CD8-positive, alpha-beta memory T cell (primary cell): ENCODE measurements at places on chromosomes 13 and 19.

DNA sequence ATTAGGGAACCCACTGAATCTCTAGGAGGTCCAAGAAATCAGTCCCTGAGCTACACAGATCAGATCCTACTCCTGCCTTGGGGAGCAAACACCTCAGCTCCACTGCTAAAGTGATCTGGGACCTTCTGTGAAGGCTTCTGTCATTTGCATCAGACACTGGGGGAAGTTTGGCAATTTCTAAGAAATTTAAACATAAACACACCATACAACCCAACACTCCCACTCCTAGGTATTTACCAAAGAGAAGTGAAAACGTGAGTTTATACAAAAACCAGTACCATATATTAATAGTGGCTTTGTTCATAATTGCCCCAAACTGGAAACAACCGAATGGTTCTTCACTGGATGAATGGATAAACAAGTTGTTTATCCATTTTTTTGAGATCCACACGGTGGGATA, 7.3 kb upstream of the TYROBP start:
- H3K36me3 ChIP-seq: no peaks in the 10 kb centered on the region
- H3K27me3 ChIP-seq: no peaks in the 10 kb centered on the region
- no peaks in the 10 kb centered on the region for H3K4me1 ChIP-seq

DNA sequence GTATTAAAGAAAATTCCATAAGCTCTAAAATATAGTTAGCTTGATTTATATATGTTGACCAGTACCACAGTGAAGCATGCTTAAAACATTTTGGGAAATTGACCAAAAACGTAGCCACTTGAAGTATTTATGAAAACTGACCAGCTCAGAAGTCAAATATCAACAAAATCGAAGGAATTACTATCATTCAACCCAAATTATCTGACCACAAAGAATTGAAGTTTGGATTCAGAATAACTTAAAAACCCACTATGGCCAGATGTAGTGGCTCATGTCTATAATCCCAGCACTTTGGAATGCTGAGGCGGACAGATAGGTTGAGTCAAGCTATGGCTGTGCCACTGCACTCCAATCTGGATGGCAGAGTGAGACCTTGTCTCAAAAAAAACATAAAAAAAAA, 31.9 kb downstream of the GPALPP1 start:
- no peaks in the 10 kb centered on the region for H3K4me1 ChIP-seq
- peaks cover 9% of the 10 kb centered on the region for H3K36me3 ChIP-seq
- H3K27ac ChIP-seq: no peak overlapping the region
- DNase-seq: no peak
- no peaks in the 10 kb centered on the region for H3K27me3 ChIP-seq
- no peak overlapping the region for H3K4me3 ChIP-seq

GRCh38 chr19:43595605-43595998, 332 bp downstream of the IRGQ start:
- peak overlapping the region; percentile 96 for H3K27ac ChIP-seq
- no peak for DNase-seq
- H3K4me1 ChIP-seq: peaks cover 38% of the 10 kb centered on the region
- peaks cover 7% of the 10 kb centered on the region for H3K36me3 ChIP-seq
- peak overlapping the region; percentile 71 for H3K4me3 ChIP-seq

DNA sequence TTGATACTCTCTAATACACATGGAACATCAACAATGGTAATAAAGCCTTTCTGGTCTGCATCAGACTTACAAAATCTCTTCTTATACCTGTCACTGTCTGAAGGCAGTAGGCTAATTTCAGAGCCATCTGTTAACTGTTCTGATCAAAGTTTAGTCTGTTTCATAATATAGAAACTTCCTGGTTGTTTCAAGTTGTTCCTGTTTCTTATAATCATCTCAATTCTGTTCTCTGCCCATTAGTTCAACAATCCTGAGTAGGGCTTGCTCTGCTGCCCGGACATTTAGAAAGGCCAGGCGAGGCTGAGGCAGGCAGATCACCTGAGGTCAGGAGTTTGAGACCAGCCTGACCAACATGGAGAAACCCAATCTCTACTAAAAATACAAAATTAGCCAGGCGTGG, 5.4 kb upstream of the ZSCAN5A start:
- H3K27me3 ChIP-seq: no peaks in the 10 kb centered on the region
- H3K36me3 ChIP-seq: no peaks in the 10 kb centered on the region
- no peak for DNase-seq
- H3K4me3 ChIP-seq: no peak overlapping the region
- no peak overlapping the region for H3K27ac ChIP-seq

DNA sequence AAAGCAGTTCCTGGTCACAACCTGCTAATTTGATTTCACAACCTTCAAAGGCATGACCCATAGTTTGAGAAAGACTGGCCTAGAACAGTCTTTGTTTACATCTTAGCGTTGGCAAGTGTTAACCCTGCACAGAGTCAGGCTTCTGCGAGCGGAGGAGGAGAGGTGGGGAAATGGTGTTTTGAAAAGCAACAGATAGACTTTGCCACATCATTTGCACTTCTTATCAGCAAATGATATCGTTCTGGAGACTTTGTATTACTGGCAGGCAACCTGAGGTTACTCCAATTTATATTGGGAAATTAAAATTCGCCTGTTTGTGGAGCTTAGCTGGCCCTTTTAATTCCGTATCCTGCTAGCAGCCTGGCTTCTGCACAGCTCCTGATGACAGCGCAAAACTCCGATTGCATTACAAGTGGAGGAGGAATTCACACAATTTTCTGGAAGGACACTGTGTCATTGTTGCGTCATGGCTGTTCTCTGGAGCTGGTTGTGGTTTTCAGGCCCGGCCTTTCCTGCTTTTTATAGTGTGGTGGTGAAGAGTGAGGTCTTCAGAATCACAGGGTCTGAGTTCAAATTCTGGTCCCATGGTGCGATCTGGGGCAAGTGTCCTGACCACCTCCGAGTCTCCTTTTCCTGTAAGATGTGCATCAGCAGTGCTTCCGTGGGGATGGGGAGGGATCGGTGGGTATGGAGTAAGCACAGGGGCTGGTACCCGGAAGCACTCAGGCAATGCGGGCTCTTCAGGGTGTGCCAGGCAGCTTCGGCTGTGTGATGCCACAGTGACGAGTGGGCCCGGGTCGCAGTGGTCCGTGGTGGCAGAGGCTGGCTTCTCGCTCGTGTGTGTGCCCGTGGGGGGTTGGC, 49.1 kb upstream of the EHD2 start:
- no peaks in the 10 kb centered on the region for H3K4me1 ChIP-seq
- peak overlapping the region; percentile 17 for H3K27ac ChIP-seq
- DNase-seq: no peak

- no peak for DNase-seq
- no peak overlapping the region for H3K27ac ChIP-seq
- H3K27me3 ChIP-seq: no peaks in the 10 kb centered on the region
- H3K4me3 ChIP-seq: no peak overlapping the region
- H3K4me1 ChIP-seq: no peaks in the 10 kb centered on the region
Observed at GRCh38 chr19:34126966-34127365, 45.3 kb upstream of the LSM14A start.

DNA sequence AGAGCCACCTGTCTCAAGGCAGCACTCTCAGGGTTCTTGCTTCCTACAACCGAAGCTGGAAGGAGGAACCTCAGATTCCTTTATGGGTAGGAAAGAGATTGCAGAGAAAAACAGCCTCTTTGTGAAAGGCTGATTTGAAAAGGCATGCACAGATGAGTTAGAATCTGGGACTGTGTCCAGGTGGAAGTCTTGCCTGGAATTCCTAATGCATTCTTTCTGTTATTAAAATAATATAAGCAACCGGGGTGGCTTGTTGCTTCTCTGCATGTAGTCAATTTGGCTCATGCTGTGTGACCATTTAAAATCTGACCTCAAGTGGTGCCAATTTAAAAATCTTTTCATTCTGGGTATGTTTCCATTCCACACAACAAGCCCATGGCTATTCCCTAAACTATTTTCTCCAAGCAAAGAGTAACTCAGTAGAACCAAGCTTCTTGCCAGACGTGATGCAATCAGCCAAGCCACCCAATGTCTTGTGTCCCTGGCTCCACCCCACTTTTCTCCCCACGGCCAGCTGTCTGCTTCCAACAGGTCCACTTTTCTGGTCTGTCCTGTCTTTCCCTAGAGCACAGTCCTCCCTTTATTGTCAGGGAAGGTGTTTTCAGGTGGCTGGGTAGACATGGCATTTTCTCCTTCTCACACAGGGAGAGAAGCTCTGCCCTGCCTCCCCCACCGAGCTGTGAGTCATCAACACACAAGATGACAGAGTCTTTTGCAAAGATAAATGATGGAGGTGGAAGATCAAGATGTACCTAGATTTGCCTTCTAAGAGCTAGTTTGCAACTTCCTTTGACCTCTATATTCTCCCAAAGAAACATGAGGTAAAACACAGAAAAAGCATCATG, 394.3 kb downstream of the FOXO1 start:
- H3K36me3 ChIP-seq: no peaks in the 10 kb centered on the region
- H3K27ac ChIP-seq: no peak overlapping the region
- no peaks in the 10 kb centered on the region for H3K27me3 ChIP-seq
- peaks cover 9% of the 10 kb centered on the region for H3K4me1 ChIP-seq
- no peak for DNase-seq

- H3K36me3 ChIP-seq: no peaks in the 10 kb centered on the region
- DNase-seq: no peak
- no peak overlapping the region for H3K4me3 ChIP-seq
- H3K27me3 ChIP-seq: peaks cover 26% of the 10 kb centered on the region
Observed at GRCh38 chr19:47438793-47439220, 19.5 kb upstream of the MEIS3 start.

- DNase-seq: no peak
- no peak overlapping the region for H3K27ac ChIP-seq
- H3K27me3 ChIP-seq: no peaks in the 10 kb centered on the region
- H3K4me1 ChIP-seq: no peaks in the 10 kb centered on the region
- H3K4me3 ChIP-seq: no peak overlapping the region
- no peaks in the 10 kb centered on the region for H3K36me3 ChIP-seq
Observed at GRCh38 chr13:38514575-38514974, 164.9 kb downstream of the UFM1 start.

DNA sequence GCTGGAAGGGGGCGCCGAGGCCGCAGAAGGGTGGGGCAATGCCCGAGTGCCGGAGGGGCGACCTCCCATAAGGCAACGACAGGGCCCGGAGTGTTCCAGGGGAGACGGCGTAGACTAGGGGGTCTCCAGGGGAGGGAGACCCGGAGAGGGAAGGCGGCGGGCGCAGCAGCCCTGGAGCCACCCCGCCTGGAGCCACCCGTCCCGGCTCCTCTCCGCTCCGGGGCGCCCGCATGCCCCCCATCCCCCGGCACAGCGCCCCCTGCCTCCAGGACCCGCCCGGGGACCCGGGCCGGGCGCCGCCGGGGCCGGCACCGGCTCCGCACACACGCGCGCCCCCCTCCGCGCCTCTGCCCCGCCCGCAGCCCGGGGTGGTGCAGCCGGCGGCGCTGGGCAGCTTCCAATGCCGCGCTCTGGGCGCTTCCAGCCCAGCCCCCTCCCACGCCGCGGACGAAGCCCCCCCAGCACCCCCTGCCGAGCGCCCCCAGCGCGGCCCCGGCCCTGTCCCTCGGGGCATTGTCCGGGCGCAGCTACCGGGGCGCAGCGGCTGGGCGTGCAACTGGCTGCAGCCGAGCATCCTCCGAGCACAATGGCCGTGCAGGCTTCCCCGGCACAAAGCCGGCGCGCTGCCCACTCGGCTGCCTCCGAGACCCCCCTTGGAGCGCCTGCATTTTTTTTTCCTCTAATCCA, 519 bp downstream of the PTPRS start:
- no peak overlapping the region for H3K27ac ChIP-seq
- H3K4me3 ChIP-seq: no peak overlapping the region
- peaks cover 10% of the 10 kb centered on the region for H3K4me1 ChIP-seq
- peaks cover 32% of the 10 kb centered on the region for H3K27me3 ChIP-seq
- no peaks in the 10 kb centered on the region for H3K36me3 ChIP-seq

DNA sequence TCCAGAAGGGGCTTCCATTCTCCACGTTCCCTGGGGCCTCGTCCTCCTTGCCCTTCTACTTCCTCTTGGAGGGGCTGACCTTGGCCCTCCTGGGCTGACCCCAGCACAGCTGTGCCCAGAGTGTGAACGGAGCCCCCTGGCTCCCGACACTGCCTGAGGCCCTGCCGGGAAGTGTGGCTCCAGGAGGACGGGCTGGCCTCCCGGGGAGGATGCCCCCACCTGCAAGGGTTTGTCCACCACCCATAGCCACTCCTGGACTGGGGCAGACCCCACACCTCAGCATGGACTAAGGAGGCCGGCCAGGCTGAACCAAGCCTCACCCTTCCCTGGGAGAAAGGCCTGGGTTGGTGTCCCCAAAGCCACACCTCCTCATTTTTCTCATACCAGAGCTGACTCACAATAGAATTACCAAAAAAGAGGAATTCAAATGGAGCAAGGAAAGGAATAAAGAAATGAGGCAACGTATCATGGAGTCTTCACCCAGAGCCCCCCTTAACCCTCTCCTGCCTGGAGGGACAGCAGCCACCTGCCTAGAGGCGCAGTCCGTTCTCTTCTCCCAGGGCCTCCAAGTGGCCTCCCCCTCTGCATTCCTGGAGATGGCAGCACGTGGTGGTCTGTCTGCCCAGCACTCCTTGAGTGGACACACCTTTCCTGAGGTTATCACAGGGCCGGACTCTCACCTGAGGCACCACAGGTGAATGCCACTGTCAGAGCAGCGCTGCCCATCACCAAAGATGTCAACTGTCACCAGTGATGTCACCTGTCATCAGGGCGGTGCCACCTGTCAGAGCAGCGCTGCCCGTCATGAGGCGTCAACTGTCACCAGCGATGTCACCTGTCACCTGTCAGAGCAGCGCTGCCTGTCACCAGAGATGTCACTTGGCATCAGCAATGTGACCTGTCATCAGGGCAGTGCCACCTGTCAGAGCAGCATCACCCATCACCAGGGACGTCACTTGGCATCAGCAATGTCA, 3.1 kb upstream of the C13orf46 start:
- H3K27ac ChIP-seq: no peak overlapping the region
- no peak for DNase-seq
- no peaks in the 10 kb centered on the region for H3K4me1 ChIP-seq
- no peak overlapping the region for H3K4me3 ChIP-seq

DNA sequence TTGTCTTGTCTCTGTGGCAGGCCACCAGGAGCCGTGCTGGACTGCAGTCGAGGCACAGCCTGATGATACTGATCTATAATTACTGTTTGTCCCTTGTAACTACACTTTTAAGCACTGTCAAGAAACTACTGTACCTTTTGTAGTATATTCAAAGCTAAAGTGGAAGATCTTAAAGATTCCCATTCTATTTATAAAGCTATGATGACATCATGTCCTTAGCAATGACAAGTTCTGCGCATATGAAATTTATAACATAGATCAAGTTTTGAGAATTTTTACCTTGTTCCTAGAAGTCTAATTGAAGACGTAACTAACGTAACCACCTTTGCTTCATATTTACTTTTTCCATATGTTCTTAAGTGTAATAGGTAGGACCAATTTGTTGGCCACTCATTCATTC, 56.8 kb upstream of the LATS2 start:
- DNase-seq: no peak
- no peaks in the 10 kb centered on the region for H3K27me3 ChIP-seq
- H3K4me1 ChIP-seq: no peaks in the 10 kb centered on the region
- no peak overlapping the region for H3K27ac ChIP-seq
- H3K36me3 ChIP-seq: no peaks in the 10 kb centered on the region

GRCh38 chr19:34241513-34242337, 12.6 kb upstream of the GARRE1 start:
- no peaks in the 10 kb centered on the region for H3K36me3 ChIP-seq
- H3K27ac ChIP-seq: no peak overlapping the region
- no peak for DNase-seq
- H3K4me3 ChIP-seq: no peak overlapping the region
- no peaks in the 10 kb centered on the region for H3K4me1 ChIP-seq
